Fibroblast of skin of scalp (primary cell): ENCODE measurements at places on chromosomes 3 and 15.

GRCh38 chr15:47288794-47289193 lies 428.5 kb upstream of the SEMA6D start:
- no peak for DNase-seq

GRCh38 chr3:150014782-150015181 lies 44.1 kb upstream of the PFN2 start:
- DNase-seq: no peak

- no peak for DNase-seq
Observed at GRCh38 chr3:30435861-30436331, 170.5 kb upstream of the TGFBR2 start.

DNA sequence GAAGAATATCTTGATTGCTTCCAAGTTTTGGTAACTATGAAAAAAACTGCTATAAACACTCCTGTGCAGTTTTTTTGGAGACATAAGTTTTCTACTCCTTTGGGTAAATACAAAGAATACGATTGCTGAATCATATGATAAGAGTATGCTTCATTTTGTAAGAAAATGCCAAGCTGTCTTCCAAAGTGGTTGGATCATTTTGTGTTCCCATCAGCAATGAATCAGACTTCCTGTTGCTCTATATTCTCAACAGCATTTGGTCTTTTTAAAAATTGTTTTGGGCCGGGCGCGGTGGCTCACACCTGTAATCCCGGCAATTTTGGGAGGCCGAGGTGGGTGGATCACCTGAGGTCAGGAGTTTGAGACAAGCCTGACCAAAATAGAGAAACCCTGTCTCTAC lies 14.5 kb downstream of the BTD start:
- DNase-seq: no peak

- DNase-seq: no peak
Observed at GRCh38 chr3:70218471-70218870, 94.0 kb downstream of the MDFIC2 start.

- DNase-seq: peak; percentile 20
Observed at GRCh38 chr15:67906382-67906781, 66.5 kb upstream of the RNU6-1 start.

- DNase-seq: no peak
Observed at GRCh38 chr3:148970271-148970670, 21.1 kb upstream of the GYG1 start.
